ENCODE measurements at places on chromosomes 7 and 10.

DNA sequence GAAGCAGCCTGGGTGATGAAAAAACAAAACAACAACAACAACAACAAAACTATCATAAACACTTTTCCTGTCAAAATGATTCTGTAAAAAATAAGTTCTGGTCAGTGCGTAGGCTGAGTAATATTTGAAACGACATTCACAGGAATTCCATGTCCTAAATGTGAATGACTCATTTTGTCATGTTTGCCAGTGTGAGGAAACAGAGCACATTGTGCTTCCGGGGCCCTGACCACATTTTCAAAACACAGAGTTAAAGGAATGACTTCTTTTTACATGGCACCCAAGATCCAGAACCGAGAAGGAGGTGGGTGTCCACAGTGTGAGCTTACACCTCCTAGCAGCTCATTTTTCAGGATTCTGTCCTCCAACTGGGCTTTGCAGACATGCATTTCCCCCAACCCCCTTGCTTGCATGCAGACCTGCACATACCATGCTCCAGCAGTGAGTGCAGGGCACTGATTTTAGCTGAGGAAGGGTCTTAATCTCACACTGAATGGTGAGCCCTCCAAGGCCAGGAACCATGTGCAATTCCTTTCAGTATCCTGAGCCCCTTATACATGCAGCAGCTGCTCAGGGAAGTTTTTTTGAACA is 3.0 kb downstream of the CLRN3 start:
- no peak for DNase-seq

- no peak for DNase-seq
Measured at GRCh38 chr7:28818996-28819395, 139.1 kb downstream of the TRIL start.

- DNase-seq = no peak
Measured at GRCh38 chr7:133060004-133060403, 21.9 kb downstream of the CHCHD3 start.

- no peak for DNase-seq
Measured at GRCh38 chr10:132110111-132110521, 44.4 kb downstream of the JAKMIP3 start.

DNA sequence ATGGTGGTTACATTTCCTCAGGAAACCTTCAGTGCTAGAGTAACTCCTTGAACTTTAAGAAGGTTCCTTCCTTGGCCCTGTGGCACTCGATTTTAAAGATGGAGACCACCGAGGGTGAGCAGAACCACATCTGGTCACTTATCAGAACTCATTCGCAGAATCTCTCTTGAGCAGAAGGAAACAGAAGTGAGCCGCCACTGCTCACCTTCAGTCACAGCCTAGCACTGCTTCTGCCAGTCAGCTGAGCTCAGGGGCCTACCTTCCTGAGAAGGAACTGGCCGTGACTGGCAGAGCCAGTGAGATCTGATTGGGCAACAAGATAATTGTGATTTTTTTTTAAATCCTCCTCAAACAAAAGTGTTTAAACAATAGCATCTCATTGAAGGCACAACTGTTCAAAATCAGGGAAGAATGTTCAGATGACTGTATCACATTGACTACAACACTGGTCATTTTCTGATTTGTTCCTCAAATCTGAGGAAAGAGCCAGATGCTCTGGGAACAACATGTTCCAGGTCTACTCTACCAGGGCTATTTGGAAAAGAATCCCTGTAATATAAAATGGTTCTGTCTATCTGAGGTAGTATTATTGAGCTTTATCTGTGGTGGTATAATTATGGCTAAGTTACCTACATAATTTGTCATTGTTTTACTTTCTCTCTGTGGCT is 2.7 kb upstream of the SYPL1 start:
- DNase-seq = peak; percentile 17

DNA sequence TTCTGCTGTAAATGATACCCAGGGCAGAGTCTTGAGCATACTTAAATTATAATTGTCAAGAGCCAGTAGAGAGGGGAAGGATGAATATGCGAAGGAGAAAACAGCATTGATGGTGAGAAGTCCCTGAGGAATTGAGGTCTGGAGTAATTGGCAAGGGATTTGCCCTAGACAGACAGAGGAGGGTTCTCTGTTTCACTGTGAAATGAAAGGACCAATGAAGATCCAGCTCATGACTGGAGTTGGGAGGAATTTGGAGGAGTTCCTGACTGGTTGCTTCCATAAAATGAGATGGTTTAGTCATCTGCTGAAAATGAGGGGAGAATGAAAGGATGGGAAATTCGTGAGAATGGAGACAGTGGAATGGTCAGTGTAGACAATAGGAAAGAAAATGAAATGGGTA is 6.8 kb downstream of the PRPF18 start:
- no peak for DNase-seq

DNA sequence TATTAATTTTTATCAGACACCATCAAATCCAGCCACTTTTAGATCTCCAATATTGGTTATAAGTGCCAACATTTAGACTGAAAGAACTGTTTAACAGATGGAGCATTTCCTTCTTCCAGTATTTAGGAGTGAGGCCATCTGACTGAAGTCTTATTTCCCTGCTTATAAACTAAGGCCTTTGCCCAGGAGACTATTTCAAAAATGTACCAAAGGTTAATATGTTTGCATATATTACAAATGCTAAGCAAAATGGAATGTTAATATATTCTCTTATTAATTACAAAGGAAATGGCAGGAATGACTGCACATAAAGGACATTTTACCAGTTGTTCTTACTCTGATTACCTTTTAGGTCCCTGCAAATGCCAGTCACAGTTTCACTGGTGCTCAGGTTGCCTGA is 238.9 kb upstream of the PLXNA4 start:
- DNase-seq = no peak

DNA sequence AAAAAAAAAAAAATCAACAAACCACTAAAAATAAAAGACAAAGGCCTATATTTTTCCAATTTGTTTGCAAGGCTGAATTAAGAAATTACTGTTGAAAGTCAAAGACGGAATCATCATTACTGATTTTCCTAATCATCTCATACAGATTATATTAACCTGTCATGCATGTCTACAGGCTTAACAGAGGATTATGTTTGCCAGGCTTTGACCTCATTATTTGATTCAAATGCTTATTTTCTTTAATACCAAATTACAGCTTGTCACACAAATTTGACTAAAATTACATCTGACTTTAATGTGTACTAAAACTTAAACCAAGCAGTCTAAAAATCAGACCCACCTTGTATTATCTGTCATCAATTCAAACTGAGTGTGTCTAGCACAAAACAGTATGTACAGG is 21.2 kb downstream of the KIF5B start:
- DNase-seq = no peak

GRCh38 chr7:82183634-82184033 is 259.9 kb downstream of the CACNA2D1 start:
- no peak for DNase-seq

- no peak for DNase-seq
Measured at GRCh38 chr10:60376221-60377041, 13.2 kb downstream of the ANK3 start.

GRCh38 chr7:25854608-25855497 is 297.1 kb upstream of the NFE2L3 start:
- DNase-seq = no peak

DNA sequence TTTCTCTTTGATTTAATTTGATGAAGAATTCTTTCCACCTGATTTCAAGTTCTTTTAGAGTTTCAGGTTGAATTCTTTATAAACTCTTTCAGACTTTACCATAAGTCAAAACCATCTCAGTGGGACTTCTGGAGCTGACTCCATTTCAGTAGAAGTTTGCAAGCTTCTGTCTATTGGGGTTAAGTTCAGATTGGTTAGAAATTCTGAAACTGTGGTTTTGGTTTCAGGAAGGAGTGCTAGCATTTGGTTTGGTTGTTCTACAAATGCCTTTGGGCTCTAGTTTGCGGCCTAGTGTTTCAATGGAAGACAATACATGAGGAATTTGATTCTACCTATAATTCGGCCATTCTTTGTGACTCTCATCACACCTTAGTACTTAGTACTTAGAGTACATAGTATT is 176.8 kb upstream of the RHOBTB1 start:
- DNase-seq = no peak

DNA sequence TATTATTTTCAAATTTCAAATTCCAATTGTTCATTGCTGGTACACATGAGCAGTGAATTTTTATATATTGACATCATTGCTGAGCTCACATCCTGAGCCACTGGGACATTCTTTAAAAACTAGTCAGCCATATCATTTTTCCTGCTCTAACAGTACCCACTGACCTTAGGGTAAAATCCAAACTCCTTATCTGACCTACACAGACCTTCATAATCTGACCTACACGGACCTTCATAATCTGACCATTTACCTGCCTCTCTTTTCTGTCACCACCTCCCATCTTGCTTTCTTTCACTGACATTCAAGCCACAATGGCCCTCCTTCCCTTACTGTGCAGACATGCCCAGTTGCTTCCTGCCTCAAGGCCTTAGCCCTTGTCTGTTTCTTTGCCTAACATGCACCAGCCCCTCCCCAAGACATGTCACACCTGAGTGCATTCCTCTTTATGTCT is 16.1 kb upstream of the CUZD1 start:
- DNase-seq = no peak

DNA sequence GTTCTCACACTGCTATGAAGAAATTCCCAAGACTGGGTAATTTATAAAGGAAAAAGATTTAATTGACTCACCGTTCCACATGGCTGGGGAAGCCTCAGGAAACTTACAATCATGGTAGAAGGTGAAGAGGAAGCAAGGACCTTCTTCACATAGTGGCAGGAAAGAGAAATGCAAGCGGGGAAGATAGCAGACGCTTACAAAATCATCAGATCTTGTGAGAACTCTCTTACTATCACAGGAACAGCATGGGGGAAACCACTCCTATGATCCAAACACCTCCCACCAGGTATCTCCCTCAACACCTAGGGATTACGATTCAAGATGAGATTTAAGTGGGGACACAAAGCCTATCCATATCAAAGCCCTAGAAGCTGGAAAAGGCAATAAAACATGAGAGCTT is 130.8 kb downstream of the MDFIC start:
- DNase-seq = no peak

GRCh38 chr7:94656925-94657731 is 1.2 kb upstream of the SGCE start:
- DNase-seq = no peak

GRCh38 chr7:157401567-157402387 is 65.0 kb downstream of the DNAJB6 start:
- no peak for DNase-seq

DNA sequence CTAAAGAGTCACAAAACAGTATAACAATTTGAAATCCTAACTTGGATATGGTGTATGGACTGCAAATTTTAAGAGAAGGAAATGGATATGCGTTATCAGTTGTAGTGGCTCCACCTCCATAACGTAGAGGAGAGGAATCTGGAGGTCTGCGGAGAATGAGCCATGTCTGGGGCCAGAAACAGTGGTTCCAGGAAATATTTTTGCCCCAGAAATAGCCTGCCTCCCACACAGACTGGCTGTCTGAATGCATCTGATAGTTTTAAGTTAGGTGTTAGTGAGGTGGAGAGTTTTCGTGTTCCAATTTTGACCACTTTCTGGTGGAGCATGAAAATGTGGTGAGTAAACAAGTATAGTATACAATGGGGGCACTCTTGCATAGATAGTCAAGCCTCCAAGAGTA is 1.6 kb downstream of the PHTF2 start:
- DNase-seq = peak; percentile 8

DNA sequence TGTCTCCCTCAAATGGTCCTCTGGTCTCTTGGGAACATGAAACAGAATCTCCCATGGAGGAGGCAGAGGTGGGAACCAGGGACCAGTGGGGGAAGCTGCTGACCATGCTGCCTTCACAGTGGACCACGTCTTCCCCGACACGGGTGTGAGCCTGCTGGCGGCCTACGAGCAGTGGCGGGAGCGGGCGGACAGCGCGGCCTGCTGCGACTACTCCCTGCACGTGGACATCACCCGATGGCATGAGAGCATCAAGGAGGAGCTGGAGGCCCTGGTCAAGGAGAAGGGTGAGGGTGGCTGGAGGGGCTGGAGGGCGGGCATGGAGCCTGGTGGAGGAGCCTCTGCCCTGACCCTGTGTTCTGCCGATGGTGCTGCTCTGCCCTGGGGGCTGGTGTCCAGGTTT is 8.0 kb downstream of the DPYSL4 start:
- DNase-seq = no peak

GRCh38 chr10:118809357-118810220 is 54.8 kb upstream of the CACUL1 start:
- DNase-seq = no peak

- no peak for DNase-seq
Measured at GRCh38 chr7:142901426-142902259, 16.1 kb upstream of the TRPV6 start.

DNA sequence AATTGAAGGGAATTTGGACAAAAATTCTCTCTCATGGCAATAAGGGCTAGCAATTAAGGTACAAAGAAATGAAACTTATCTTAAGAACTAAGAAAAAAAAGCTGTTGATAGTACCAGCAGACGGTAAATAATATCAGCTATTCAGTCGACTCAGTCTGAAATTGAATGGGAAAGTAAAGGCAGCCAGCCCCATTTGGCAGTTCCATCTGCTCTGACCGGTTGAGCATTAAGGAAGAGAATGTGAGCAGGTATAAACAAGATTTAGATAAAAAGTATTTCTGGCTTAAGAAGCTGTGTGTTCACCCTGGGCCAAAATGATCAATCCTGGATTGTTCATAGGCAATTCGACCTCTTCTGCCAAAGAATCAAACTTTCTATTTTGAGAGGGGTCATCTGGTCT is 154.6 kb upstream of the NPVF start:
- DNase-seq = no peak

GRCh38 chr7:54394834-54395233 is 147.3 kb upstream of the VSTM2A start:
- no peak for DNase-seq

DNA sequence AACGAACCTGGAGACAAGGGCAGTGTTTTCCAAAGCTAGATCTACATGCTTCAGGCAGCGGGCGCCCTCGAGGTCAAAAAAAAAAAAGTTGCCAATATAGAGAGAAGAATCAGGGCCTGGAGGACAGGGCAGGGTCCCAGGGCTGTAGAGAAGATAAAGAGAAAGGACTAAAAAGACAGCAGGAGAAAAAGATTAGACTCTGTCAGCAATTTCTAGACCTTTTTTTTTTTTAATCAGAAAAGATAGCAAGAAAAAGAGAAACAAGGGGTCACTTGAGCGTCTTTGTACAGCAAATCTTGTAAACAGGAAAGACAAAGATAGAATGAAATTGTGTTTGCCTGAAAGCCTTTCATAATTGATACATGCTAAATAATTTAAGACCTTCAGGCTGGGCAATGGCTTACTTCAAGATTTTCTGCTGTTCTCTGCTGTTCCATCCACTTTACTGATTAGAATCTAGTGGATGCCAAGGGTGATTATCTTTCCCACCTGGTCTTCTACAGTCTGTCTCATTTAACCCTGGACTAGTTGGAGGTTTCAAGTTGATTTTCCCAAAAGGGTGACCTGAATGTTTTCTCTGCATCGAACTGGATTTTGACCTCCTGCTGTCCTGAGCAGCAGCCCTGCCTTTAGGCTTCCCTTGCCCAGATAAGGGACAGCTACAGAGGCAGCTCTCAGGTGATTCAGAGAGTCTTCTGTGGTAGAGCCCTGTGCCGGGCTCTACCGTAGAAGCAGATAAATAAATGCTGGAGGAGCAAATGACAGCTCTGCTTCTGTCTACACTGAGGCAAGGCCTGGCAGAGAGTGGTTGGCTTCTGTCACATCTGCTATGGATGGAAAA is 5.1 kb downstream of the LMOD2 start:
- DNase-seq = no peak
